CD4-positive, alpha-beta T cell treated with Interleukin-4 for 4 hours (primary cell): ENCODE measurements at places on chromosomes 4 and X.

- DNase-seq = no peak
Observed at GRCh38 chr4:87884976-87885549, 52.3 kb downstream of the MEPE start.

DNA sequence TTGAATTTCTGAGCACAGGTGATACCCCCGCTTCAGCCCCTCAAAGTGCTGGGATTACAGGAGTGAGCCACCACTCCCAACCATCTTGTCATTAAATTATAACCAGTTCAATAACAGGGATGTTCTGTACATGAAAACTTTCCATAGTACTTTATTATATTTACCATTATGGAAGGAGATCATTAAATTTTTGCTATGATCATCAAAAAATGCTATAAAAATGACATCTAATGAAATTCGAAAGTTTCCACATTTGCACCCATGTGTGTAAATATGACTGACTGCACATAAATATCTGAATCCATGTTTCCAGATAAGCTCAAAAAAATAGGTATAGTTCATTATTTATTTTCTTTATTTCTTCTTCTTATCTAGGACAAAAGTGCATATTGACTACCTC is 182.6 kb downstream of the FBXO8 start:
- DNase-seq = no peak

GRCh38 chr4:179941911-179942310 is 2301.3 kb upstream of the TENM3 start:
- no peak for DNase-seq

DNA sequence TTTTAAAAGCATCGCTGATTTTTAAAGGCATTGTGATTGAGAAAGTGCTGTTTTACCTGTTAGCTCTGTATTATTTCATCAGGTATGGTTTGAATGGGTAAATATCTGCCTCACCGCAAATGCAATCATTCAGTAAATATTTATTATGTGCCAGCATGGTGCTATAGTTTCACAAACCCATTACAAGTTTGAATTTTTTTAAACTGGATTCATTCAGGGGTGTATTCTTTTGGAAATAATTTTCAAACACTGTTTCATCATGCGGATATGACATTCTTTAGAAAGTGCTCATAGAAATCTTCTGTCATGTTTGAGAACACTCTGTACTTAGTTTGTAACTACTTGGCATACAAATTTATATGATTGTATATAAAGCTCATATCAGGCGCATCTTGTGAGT is 37.2 kb downstream of the LIMCH1 start:
- DNase-seq = no peak

DNA sequence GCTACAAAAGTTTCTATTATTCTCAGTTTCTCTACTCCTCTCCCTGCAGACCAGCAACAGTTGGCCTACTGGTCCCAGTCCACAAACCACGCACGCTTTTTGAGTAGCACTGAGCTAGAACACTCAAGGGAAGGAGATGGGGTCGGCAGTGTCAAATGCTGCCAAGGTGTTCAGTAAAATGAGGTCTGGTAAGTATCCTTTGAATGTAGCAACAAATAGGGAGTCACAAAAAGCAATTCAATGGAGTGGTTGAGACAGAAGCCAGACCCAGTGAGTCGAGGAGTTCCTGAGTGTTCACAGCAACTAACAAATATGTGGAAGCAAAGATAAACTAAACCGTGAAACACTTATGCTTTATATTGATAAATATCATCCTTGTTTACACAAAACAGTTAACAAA is 355.7 kb downstream of the MID1IP1 start:
- no peak for DNase-seq

DNA sequence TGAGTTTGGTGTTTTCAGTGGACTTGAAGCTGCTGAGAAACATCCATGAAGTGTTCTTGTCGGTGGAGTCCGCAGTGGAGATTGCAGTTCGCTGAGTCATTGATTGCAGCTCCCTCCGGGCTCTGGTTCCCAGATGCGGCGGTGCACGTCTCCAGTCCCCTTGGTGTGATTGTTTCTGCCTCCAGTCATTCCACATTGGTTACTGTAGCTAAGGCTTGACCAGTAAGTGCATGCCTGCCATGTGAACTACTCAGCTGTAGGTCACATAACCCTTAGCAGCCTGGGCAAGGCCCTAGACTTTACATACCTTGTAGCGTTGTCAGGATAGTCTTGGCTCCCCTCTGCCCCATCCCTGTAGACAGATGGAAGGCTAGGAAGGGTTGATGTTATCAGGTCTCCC is 53.8 kb upstream of the CLCN4 start:
- DNase-seq = no peak

DNA sequence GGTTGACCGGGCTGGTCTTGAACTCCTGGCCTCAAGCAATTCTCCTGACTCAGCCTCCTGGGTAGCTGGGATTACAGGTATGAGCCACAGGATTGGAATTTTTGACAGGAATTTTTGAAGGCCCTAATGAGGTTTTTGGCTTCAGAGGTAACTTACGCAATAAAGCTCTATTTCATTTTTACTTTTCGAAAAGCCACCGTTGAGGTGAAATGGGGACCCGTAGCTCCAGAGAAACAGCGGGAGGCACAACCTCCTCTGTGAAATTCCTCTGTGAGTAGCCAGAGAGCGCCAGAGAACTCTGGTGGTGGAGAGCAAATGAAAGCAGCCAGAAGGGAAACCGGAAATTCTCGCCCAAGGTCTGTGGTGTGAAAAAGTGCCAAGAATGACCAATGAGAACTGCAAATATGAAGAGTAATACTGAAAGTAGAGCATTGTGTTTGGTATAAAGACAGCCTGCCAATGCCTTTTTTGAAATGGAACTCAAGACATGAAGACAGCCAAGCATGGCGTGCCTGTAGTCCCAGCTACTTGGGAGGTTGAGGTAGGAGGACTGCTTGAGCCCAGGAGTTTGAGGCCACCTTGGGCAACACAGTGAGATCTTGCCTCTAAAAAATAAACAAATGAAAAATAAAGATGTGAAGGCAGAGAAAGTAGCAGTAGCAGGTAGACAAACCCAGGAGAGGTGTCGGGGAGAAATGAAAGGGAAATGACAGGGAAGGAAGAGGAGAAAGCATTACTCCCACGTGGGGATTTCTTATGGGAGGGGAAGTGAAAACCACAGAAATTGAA is 33.0 kb upstream of the TMEM131L start:
- peak; percentile 81 for DNase-seq

DNA sequence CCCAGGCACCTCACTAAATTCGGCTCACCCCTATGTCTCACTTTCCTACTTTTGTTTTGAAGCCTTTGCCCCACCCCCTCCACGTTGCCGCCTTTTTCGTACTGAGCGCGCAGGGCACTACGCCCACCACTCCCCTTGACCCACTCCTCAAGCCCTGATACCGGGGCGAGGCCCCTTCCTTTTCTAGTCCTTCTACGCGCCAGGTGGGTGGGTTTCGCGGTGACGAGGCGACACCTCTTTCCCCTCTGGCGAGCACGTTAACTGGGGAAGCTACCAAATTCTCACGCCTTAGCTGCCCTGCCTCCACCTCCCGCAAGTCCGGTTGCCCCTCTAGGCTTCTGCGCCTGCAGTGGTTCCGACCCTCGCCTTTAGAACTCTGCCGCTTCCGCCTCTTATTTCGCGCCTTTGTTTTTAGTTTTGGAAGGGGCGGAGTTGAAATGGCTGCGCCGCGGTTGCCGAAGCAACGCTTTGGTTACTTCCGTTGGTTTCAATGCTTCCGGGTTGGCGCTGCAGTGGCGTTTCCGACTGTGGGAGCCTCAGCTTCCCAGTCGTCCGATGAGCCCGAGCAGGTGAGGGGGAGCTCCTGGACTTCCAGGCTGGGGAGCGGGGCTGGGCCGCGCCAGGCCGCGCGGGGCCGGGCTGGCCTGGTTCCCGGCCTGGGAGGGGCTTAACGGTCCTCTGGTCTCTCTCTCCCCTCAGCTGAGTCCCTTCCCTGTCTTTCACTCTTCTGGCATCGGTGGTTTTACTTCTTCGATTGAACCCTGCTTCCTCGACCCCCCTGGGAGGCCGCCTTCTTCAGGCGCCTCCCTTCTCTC is at the start of gene SLC25A14:
Gene SLC25A14, plus strand, starts transcription at position 512 of the 815 bp plus-strand sequence. CDS start 360 bp downstream, outside the sequence.
- peak; percentile 69 for DNase-seq

DNA sequence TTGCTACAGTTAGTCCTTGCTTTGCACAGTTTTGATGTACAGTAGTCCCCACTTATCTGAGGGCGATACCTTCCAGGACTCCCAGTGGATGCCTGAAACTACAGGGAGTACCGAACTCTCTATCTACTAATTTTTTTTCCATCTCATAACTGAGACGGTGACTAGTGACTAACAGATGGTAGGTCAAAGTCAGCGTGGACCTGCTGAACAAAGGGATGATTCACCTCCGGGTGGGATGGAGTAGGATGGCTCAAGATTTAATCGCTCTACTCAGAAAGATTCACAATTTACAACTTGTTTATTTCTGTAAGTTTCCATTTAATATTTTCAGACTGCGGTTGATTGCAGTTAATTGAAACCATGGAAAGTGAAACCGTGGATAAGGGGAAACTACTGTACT is 655.8 kb downstream of the ZNF674 start:
- DNase-seq = no peak

GRCh38 chr4:48205107-48205506 is 64.5 kb downstream of the TEC start:
- DNase-seq = no peak

- no peak for DNase-seq
Observed at GRCh38 chr4:11098461-11098860, 330.2 kb downstream of the HS3ST1 start.

DNA sequence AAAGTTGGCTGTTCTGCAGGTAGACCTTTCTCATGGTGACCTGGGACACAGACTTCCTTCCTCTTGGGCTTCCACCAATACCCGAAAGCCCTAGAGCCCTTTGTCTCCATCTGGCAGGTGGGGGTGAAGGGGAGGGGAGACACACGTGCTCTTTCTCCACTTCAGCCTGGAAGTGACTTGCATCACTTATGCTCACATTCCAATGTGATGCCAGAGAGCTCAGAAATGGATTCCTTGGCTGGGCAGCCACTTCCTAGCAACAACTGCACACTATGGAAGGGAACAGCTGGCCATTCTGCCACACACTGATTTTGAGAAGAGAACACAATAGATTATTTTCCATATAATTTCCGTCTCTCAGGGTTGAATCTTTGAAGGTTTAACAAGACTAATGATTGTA is 36.3 kb downstream of the C4orf51 start:
- DNase-seq = no peak

DNA sequence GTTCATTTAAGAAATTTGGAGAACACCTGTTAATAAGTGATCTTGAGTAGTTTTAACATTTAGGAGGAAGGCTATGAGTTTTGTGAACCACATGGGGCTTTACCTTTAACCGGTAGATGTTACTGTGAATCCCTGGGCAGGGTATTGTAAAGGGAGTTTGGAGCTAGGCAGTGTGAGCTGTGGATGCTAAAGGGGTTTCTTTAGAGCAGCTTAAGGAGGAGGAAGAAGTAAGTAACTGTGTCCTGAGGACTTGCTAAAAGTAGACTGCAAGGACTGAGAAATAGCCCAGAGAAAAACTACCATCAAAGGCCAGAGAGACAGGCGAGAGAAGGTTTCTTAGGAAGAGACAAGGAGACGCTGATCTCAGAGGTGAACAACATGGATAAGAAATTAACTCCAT is 5.6 kb downstream of the RHOH start:
- no peak for DNase-seq

DNA sequence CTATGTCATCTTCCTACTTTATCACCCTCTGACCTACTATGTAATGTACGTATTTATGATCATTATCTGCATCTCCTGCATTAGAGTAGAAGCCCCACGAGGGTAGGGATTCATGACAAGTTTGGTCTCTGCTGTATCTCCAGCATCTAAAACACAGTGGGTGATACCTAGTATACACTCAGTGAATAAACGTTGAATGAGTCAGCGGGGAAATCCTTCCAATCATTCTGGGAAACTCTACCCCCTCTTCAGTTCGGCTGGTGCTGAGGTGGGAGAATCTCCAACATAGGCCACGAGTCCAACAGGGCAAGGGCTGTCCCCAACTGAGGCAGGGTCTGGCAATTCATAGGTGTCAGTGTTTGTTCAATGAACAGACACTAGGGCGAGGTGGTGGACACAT is 74.4 kb upstream of the EFNB1 start:
- DNase-seq = no peak

GRCh38 chr4:26854701-26855100 is 5.9 kb upstream of the STIM2 start:
- no peak for DNase-seq

GRCh38 chr4:142091085-142091513 is 454.7 kb downstream of the IL15 start:
- no peak for DNase-seq

DNA sequence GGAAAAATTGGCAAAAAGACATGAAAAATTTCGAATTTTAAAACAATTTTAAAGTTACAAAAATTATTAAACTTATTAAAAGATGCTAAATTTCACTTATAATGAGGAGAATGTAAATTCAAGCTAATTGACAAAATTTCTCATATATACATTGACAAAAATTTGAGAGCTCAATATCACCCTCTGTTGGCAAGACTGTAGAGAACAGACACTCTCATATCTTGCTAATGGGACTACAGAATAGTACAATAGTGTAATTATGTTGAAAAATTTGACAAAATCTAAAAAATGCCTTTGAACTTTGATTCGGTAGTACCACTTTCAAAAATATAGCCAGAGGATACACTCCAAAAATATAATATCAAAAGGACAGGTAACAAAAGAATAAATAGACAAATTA is 29.8 kb downstream of the DCAF8L2 start:
- no peak for DNase-seq

DNA sequence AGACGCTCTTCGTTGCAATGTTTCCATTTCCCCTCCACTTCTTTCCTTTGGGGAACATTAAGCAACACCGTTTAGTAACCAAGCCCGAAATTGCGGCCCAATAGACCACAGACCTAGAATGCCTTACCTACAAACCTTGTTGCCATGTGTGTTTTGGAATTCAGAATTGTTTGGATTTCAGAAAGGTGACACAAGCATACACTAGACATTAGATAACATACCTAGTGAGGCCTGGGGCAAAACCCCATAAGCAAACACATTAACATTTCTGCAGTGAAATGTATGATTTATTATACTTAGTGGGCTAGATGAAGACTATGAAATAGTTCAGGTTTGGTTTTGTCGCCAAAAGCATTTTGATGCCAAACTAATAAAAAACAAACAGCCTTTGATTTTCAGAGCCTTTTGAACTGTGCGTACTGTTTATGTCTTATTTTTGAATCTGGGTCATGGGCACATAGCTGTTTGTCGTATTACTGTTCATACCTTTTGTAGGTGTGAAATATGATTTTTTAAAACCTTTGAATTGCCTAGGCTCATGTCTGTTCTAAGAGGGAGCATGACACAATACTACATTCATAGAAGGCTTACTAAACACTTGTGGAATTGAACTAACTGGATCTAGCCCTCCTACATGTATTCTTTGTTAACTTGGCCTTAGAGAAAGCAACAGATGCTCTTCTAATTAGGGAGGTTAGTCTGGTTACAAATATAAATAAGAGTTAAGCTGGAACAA is 88.6 kb upstream of the TMEM164 start:
- DNase-seq = no peak

DNA sequence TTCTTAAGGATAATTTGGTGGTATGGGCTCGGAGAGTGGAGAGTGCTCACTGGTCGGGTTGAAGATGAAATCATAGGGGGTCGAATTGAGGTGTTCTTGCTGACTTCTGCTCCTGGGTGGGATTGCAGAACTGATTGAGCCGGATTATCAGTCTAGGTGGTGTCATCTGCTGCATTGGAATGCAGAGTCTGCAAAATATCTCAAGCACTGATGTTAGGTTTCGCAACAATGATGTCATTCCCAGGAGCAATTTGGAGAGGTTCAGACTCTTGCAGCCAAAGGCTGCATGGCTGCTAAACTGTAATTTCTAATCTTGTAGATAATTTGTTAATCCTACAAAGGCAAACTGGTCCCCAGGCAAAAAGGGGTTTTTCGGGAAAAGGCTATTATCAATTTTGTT is 67.7 kb downstream of the RHOH start:
- DNase-seq = no peak
